ENCODE measurements at places on chromosomes 3 and 15. TPM values are rescaled to one million over a fixed set of nuclear protein-coding genes. Genes with fewer than 3 reads are reported as not detected.

GREM1 gene
- 5.4 TPM for total RNA-seq

GOLGA6L4 gene
- 3.1 TPM for total RNA-seq

RTP3 gene
- not detected for total RNA-seq

SCN11A gene
- not detected for total RNA-seq

PSTPIP1 gene
- total RNA-seq, result 4.7 TPM

C3orf85 gene
- not detected for total RNA-seq

MFSD1 gene
- 105 TPM for total RNA-seq

P2RY12 gene
- not detected for total RNA-seq

SLC6A20 gene
- 2.6 TPM for total RNA-seq

SLC9A9 gene
- total RNA-seq, result 12.8 TPM

GUCA1C gene
- total RNA-seq, result not detected

DCP1A gene
- 31.0 TPM for total RNA-seq

RTP1 gene
- total RNA-seq, result not detected

PRSS50 gene
- total RNA-seq, result 0.55 TPM

CHRD gene
- total RNA-seq, result 15.9 TPM

SEMA7A gene
- 16.9 TPM for total RNA-seq

All from uterus (tissue), 4 donors.